ENCODE measurements at places on chromosomes 3 and 15. TPM values are rescaled to one million over a fixed set of nuclear protein-coding genes. Genes with fewer than 3 reads are reported as not detected.
A peak's percentile ranks its signal among the peaks of the same experiment; 100 is the strongest.

GRCh38 chr3:87674397-87675161 is 384.2 kb downstream of the CGGBP1 start:
- no peak for DNase-seq

GRCh38 chr15:49492830-49493229 is 69.8 kb downstream of the FGF7 start:
- DNase-seq = no peak

DNA sequence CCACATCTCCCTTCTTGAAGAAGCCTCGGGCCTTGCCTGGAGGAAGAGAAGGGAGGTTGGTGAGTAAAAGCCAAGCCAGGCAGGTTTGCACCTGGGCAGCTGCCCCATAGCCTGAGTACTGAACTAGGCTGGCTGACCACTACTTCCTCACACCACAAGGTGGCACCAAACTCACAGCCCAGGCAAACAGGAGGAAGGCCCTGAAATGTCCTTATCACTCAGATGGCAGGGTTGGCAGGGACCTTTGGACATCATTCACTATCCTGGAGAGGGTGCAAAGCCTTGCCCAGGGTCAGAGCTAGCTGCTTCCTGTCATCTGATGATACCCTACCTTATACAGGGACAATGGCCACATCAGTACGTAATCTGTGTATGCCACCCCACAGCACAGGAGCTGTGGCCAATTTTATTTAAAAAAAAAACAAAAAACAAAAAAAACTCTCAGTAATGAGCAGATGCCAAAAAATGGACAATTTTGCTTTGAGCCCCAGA is 2.2 kb upstream of the GRAMD2A start:
- peak; percentile 73 for DNase-seq

The SPG11 gene
- 53.5 TPM for total RNA-seq
